ENCODE measurements at places on chromosomes 4 and X. TPM values are rescaled to one million over a fixed set of nuclear protein-coding genes. Genes with fewer than 3 reads are reported as not detected.

The DSPP gene
- not detected for total RNA-seq

The ZCCHC18 gene
- 1.0 TPM for total RNA-seq

The ZNF157 gene
- total RNA-seq, result 0.75 TPM

The HOPX gene
- total RNA-seq, result 83.9 TPM

The XPNPEP2 gene
- 0.63 TPM for total RNA-seq

The GRIA3 gene
- total RNA-seq, result not detected

The BEND2 gene
- total RNA-seq, result not detected

The LRCH2 gene
- total RNA-seq, result not detected

The PDLIM3 gene
- total RNA-seq, result not detected

The TSR2 gene
- 31.0 TPM for total RNA-seq

The FGB gene
- not detected for total RNA-seq

The COX7B gene
- 375 TPM for total RNA-seq

The H2BW2 gene
- total RNA-seq, result not detected

The ADGRA3 gene
- 15.2 TPM for total RNA-seq

The HTR2C gene
- not detected for total RNA-seq

The FAM47A gene
- not detected for total RNA-seq

The MAGEA9B gene
- total RNA-seq, result not detected

The MAP3K15 gene
- 1.0 TPM for total RNA-seq

The TKTL2 gene
- total RNA-seq, result not detected

The FANCB gene
- total RNA-seq, result 15.4 TPM

The CITED1 gene
- 0.25 TPM for total RNA-seq

The HTT gene
- total RNA-seq, result 127 TPM

The NAP1L2 gene
- 1.9 TPM for total RNA-seq

The WDFY3 gene
- 2.3 TPM for total RNA-seq

The COL4A6 gene
- total RNA-seq, result not detected

The NKX6-1 gene
- total RNA-seq, result not detected

The KCND1 gene
- total RNA-seq, result 2.5 TPM

The YIPF7 gene
- total RNA-seq, result not detected

The GABRE gene
- not detected for total RNA-seq

The NPY2R gene
- total RNA-seq, result not detected

The GNPDA2 gene
- total RNA-seq, result 12.8 TPM

The FDCSP gene
- total RNA-seq, result not detected

The HSPA4L gene
- total RNA-seq, result 2.7 TPM

The CSAG1 gene
- total RNA-seq, result not detected

The RHOXF2 gene
- not detected for total RNA-seq

The RIBC1 gene
- total RNA-seq, result 0.95 TPM

The SPANXN4 gene
- not detected for total RNA-seq

The FAM50A gene
- 50.0 TPM for total RNA-seq

The TDO2 gene
- total RNA-seq, result not detected

The CENPVL2 gene
- total RNA-seq, result not detected

The KIAA1210 gene
- total RNA-seq, result not detected

The MAB21L2 gene
- not detected for total RNA-seq

The PAQR3 gene
- total RNA-seq, result 8.8 TPM

The SPANXN3 gene
- total RNA-seq, result not detected

The HPSE gene
- 11.4 TPM for total RNA-seq

The CNKSR2 gene
- 6.2 TPM for total RNA-seq

The CLTRN gene
- 0.61 TPM for total RNA-seq

The TMEM164 gene
- 12.2 TPM for total RNA-seq

The USP26 gene
- total RNA-seq, result not detected

The ESX1 gene
- not detected for total RNA-seq

The SSX2 gene
- not detected for total RNA-seq

The ZXDA gene
- total RNA-seq, result 3.0 TPM

The NDNF gene
- 0.11 TPM for total RNA-seq
